ENCODE measurements at places on chromosomes 3 and 15.

- no peak for DNase-seq
Observed at GRCh38 chr3:10558736-10559135, 53.4 kb upstream of the ATP2B2 start.

- DNase-seq: no peak
Observed at GRCh38 chr15:33795070-33795469, 173.2 kb upstream of the CHRM5 start.

- no peak for DNase-seq
Observed at GRCh38 chr3:122353215-122353614, 28.2 kb downstream of the CSTA start.

DNA sequence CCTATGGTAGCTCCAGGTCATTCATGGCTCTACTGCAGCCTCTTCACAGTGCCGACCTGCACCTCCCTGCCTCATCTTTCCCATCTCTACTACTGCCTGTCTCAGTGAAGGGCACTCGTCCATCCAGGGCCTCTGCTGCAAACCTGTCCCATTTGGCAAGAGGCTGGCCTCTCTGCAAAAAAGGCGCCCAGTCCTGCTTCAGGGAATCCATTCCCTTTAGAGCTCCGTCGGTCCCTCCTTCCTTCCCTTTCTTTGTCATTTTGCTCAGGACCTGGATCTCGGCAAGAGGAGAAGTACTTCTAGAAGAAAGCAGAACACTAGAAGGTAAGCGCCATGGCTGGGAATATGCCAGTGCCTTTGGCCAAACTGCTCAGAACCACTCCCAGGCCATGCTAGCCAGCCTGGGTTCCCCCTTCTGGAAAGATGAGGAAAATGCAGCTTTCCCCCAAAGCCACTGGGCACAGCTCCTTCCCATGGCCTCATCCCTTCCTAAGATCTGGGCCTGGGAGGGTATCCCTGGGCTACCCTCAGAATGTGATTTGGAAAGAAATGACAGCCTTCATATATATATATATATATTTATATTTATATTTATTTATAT is 6.4 kb upstream of the ISL2 start:
- no peak for DNase-seq

DNA sequence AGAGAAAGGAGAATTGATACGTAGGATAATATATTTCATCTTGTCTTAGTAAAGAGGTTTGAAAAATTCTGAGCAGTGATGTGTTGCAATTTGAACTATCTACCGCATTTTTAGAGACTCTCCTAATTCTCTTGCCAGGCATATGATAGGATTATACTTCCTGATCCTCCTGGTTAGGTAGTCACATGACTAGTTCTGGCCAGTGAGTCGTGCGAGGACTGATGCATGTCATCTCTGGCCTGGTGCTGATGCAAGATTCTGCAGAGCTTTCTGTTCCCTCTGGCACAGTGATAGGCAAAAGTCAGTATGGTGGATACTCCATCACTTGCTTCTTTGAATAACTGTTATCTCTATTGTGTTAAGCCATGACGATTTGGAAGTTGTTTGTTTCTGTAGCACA is 277.6 kb upstream of the NAALADL2 start:
- no peak for DNase-seq

GRCh38 chr3:10988991-10989484 is 3.5 kb upstream of the SLC6A1 start:
- DNase-seq: no peak

- DNase-seq: no peak
Observed at GRCh38 chr3:151093905-151094304, 8.4 kb downstream of the MED12L start.
